Testis (tissue), 5 donors: ENCODE measurements at places on chromosomes 6 and 20. TPM values are rescaled to one million over a fixed set of nuclear protein-coding genes. Genes with fewer than 3 reads are reported as not detected.

RAMACL gene
- not detected for polyA plus RNA-seq

KCNS1 gene
- polyA plus RNA-seq, result 2.1 TPM

OXT gene
- 1.7 TPM for polyA plus RNA-seq

GTF3C6 gene
- polyA plus RNA-seq, result 103 TPM

ERVFRD-1 gene
- 0.16 TPM for polyA plus RNA-seq

ZKSCAN8 gene
- polyA plus RNA-seq, result 20.9 TPM

FANCE gene
- 18.0 TPM for polyA plus RNA-seq

ZNF165 gene
- polyA plus RNA-seq, result 23.2 TPM

SLC17A4 gene
- 0.45 TPM for polyA plus RNA-seq

LGSN gene
- polyA plus RNA-seq, result 0.69 TPM

FOXQ1 gene
- 0.53 TPM for polyA plus RNA-seq

MPIG6B gene
- 1.3 TPM for polyA plus RNA-seq

PLG gene
- 1.5 TPM for polyA plus RNA-seq

CDH22 gene
- polyA plus RNA-seq, result 2.6 TPM

ZBTB24 gene
- polyA plus RNA-seq, result 8.1 TPM

PDE10A gene
- 22.0 TPM for polyA plus RNA-seq

IYD gene
- polyA plus RNA-seq, result 0.45 TPM

BACH2 gene
- 5.0 TPM for polyA plus RNA-seq

PRL gene
- polyA plus RNA-seq, result 2.4 TPM

ECT2L gene
- 1.6 TPM for polyA plus RNA-seq

BEND6 gene
- polyA plus RNA-seq, result 0.87 TPM

SLC17A9 gene
- polyA plus RNA-seq, result 2.1 TPM

C6orf58 gene
- polyA plus RNA-seq, result 3.0 TPM

MAP7 gene
- 61.4 TPM for polyA plus RNA-seq

KCNK5 gene
- 2.3 TPM for polyA plus RNA-seq

EYA4 gene
- 8.1 TPM for polyA plus RNA-seq

PRDM13 gene
- polyA plus RNA-seq, result 0.16 TPM

DYNLT2 gene
- polyA plus RNA-seq, result 59.4 TPM

POU5F1 gene
- polyA plus RNA-seq, result 3.0 TPM

GNMT gene
- polyA plus RNA-seq, result 0.83 TPM

NNAT gene
- 6.1 TPM for polyA plus RNA-seq

PI3 gene
- 0.94 TPM for polyA plus RNA-seq

TUBB2B gene
- polyA plus RNA-seq, result 3.6 TPM

SMPDL3A gene
- polyA plus RNA-seq, result 3.6 TPM

CPXM1 gene
- polyA plus RNA-seq, result 25.2 TPM

GATA5 gene
- polyA plus RNA-seq, result 19.0 TPM

CST2 gene
- polyA plus RNA-seq, result 0.49 TPM
